Hematopoietic multipotent progenitor cell treated with erythropoietin and hydrocortisone succinate and interleukin-3 and kit ligand, for 8 days (in vitro differentiated cells): ENCODE measurements at places on chromosomes 5 and 9.
A peak's percentile ranks its signal among the peaks of the same experiment; 100 is the strongest.

DNA sequence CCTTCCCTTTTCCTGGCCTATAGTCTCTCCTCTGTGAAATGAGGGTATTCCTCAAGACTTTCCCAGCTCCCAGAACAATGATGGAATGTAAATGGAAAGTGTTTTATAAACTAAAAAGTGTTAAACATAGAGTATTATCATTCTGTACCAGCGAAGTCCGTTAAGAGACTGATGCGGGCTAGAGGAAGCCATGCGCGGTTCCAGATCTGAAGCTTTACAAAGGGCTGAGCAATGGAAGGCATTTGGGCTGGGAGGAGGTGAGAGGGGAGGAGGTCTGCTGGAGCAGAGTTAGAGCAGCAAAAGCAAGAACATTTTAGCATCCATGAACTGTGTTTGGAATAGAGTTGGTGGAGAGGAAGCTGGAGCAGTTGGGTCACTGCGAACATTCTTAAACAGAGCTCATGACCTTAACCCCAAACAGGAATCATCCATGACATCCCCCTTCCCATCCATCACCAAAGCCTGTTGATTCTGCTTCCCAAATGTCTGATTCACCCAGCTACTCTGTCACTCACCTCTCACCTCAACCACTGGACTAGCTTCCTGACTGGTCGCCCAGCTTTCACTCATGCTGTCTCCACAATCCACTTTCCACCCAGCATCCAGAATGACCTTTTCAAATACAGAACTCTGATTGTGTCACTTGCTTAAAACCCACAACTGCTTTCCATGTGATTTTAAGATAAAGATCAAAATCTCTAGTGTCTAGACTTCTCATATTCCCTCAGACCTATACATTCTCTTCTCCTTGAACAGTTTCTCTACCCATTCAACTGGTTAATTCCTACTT is 37.1 kb downstream of the CDK5RAP2 start:
- DNase-seq = no peak

DNA sequence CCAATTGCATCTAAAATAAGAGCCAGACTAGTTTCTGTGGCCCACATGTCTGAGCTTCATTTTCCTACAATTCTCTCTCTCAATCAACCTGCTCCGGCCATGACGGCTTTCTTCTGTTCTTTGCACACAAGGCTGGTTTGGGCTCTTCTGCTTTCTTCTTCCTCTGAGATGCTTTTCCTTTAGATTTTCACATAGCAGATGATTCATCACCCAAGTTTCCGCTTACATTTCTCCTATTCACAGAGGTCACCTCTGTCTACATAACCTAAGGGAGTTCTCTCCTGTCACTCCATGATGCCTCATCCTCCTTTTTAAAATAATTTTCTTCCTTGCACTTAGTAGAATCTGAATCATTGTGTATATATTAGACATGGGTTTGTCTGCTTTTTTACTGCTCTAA is 334.6 kb upstream of the TUSC1 start:
- no peak for DNase-seq

GRCh38 chr9:121581786-121582600 is 69.4 kb upstream of the DAB2IP start:
- DNase-seq = no peak

- no peak for DNase-seq
Observed at GRCh38 chr9:5364294-5365024, 24.8 kb upstream of the RLN1 start.

- DNase-seq = no peak
Observed at GRCh38 chr9:92746567-92747458, 17.8 kb downstream of the BICD2 start.

DNA sequence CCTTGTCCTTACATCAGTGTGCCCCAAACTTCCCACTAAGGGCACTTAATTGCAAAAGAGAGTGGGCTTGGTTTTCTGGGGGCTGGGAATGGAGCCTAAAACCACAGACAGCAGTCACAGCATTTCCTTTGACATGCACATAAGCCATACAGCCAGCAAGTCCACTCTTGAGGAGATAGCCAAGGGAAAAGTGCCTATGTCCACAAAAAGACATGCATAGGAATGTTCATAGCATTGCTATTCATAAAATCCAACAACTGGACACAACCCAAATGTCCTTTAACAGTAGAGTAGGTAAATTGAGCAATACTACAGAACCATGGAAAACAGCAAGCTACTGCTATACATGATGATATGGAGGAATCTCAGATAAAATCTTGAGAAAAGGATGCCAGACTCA is 11.7 kb upstream of the FAT2 start:
- no peak for DNase-seq

DNA sequence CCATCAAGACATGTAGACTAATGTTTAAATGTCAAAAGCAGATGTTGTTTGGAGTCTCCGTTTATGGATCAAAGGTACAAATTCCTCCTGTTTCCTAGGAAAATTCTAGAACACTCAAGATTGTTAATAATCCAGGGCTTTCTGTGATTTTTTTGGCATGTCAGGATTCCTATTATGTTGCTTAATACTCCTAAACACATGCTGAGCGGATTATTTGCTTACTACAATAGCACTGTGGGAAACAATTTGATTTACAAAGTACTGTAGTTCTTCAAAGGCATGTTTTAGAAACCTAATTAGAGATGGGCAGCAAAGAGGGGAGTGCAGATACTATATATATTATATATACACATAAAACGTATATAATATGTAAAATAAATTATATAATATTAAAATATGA is 19.0 kb upstream of the SCAMP1 start:
- no peak for DNase-seq

- no peak for DNase-seq
Observed at GRCh38 chr5:82234885-82235284, 43.3 kb downstream of the RPS23 start.

- DNase-seq = no peak
Observed at GRCh38 chr9:107090218-107090617, 192.9 kb upstream of the RAD23B start.

- peak; percentile 78 for DNase-seq
Observed at GRCh38 chr5:54217826-54218503, 92.4 kb downstream of the ARL15 start.

GRCh38 chr5:79508354-79508753 is 5.6 kb downstream of the HOMER1 start:
- DNase-seq = no peak

DNA sequence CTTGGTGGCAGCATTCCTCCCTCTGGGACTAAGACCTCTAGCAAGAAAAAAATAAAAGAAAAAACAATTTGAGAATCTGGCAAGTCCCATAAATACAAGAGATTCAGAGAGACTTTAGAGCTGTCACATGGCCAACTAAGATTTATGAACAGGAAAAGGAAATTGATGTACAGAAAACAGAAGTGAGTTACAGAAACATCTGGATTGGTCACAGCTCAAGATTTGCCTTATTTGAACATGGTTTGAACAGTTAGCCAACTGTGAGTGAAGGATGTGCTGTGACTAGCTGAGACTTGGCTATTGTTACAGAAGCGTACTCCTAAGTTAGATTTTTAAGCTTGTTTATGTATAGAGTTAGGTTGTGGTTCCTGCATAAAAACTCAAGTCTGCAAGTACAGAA is 340.2 kb downstream of the SLCO4C1 start:
- DNase-seq = no peak

- DNase-seq = no peak
Observed at GRCh38 chr5:157371655-157372471, 88.2 kb upstream of the NIPAL4 start.

GRCh38 chr9:126373241-126373640 is 46.6 kb downstream of the MVB12B start:
- DNase-seq = no peak

- no peak for DNase-seq
Observed at GRCh38 chr9:123322273-123323195, 33.5 kb upstream of the CRB2 start.

DNA sequence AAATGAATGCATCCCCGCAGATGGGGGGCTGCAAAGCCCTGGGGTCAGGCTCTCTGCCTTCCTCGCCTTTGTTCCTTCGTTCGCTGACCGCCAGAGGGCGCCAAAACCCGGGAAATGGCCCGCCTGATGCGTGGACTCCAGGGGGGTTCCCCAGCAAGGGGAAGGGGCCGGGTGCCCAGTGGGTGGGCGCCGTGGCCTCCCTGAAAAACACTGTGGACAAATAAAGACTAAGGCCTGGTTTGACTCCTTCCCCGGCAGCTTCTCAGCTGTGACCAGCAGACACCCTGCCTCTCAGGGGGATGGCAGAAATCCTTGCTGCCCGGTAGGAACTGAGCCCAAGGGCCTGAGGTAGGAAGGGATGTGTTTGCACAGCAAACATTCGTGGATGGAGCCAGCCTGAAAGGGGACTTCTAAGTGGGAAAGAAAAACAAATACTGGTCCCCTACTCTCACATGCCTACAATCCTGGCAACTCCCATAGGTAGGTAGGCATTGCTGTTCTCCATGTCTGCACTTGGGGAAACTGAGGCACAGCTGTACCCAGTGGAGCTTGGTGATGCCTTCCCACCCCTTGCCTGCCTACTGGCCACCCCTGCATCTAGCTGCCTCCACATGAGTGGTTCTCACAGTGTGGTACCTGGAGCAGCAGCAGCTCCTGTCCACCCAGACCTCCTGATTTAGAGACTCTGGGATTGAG is 57.7 kb downstream of the DUSP1 start:
- DNase-seq = no peak

DNA sequence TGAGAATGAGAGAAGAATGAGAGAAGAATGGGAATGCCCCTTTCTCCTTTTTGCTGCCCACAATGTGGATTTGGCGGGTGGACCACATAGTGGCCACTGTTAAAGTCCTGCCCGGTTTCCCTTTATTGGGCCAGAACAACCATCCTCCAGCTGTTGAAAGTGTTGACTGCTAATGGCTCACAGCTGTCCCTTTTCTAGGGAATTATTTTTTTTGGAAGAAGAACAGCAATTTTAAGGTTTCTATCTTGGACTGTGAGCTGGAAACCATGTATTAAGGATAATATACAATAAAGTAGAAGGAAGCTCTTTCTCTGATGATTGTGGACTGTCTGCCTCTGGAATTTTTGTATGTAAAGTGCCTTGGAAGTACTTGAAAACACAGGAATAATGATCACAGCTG is 185.9 kb downstream of the DMRT2 start:
- DNase-seq = no peak

DNA sequence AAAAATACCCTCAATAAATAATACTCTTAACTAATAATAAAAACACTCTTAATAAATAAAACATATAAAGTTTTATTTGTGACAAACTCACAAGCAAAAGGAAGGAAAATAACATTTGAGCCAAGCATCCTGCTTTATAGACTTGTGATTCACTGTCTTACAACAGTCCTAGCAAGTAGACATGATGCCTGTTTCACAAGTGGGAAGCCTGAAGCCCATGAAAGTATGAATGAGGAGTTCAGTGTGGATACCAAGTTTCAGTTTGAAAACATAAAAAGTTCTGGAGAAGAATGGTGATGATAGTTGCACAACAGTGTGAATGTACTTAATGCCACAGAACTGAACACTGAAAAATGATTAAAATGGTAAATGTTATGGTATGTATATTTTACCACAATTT is 10.9 kb downstream of the HABP4 start:
- DNase-seq = no peak

DNA sequence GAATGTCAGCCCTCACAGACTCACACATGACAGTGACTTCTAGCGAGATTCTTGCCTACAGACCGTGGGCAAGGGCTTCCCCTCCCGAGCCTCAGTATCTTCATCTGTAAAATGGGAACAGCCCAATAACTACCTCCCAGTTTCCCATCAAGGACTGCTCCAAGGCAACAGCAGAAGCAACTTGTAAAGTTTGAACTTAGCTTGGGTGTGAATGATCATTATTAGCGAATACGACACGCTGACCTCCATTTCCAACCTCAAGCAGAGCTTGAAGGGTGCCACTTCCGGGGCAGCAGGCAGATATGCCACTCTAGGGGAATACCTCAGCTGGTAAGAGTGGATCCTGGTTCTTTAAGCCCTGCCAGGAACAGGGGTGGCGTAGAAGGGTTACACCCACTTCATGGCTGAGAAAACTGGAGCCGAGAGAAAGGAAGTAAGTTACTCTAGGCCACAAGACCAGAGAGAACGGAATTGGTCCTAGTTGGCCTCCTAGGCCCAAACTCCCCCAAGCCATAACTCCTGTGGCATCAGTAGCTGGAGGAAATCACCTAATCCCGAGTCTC is 2.0 kb downstream of the RNF44 start:
- peak; percentile 73 for DNase-seq

- DNase-seq = no peak
Observed at GRCh38 chr5:152644029-152644728, 239.1 kb upstream of the NMUR2 start.

DNA sequence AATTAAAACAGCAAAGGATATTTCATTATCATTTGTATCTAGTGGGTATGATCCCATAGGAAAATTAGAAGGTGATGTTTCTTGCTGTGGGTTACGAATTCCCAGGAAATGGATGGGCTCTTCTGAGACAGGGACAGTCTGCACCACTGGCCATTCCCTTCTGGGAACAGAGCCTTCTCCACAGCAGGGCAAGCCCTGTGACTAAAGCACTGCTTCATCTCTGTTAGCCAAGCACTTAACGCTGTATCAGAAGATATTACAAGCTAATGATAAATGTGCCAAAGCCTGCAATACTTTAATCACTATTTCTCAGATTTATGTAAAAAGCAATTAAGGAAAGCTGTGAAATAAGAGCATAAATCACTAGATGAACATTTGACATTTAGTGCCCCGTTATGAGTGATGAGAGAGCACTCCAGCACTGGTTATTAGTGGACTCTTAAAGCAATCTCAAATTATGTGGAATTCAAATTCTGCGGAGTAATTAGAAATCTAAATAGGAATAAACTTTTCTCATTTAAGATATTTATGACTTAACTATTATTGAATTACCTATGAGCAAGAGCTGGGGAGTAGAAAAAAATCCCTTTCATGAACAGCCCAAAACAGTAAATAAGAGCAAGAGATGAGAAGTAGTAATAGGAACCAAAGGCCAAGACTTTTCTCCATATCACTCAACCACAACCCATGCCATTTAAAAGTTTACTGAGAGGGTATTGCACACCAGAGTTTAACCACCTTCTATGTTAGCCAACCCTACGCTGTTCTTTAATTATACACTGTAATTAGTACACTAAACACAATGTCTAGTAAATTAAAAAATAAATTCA is 49.2 kb downstream of the FAM240B start:
- DNase-seq = no peak

GRCh38 chr5:139438707-139439012 is 665 bp downstream of the DNAJC18 start:
- no peak for DNase-seq

- DNase-seq = no peak
Observed at GRCh38 chr5:148934895-148935400, 108.5 kb downstream of the ADRB2 start.
